Activated CD8-positive, alpha-beta memory T cell treated with anti-CD3 and anti-CD28 coated beads for 4 hours (primary cell): ENCODE measurements at places on chromosomes 5 and 9.

GRCh38 chr5:16759147-16759773 is 142.5 kb upstream of the RETREG1 start:
- no peak for DNase-seq

- DNase-seq: no peak
Observed at GRCh38 chr5:133845271-133845670, 123.2 kb downstream of the C5orf15 start.

DNA sequence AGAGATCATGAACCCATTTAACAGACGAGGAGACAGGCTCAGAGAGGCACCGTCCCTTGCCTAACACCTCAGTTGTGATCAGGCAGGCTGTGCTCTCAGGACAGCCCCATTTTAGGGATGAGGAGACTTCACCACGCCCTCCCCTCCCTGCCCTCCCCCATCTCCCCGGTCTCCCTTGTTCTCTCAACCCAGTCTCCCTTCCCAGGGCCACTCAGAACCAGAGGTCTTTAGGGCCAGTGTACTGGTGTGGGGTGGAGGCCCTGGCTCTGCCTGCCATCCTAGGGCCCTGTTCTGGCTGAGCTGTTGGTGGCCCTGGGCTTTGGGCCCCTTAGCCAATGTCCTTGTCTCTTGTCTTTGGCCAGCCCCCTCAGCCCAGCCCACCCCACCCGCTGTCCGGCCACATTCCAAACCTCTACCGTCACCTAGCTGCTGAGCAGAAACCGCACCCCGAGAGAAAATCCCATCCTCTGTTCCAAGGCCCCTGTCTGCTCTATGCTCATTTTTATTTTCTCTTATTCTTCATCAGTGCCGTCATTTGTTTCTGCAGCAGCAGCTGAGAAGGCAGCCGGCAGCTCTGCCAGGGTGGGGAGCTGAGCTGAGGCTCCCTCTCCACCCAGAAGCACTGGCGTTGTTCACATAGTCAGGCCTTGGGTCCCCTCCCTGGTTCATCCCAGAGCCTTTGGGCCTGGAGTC is 33.9 kb downstream of the OLFML2A start:
- DNase-seq: no peak

GRCh38 chr9:127937388-127938297 is at the start of gene DPM2:
Gene DPM2 (minus strand): TSS chr9:127937854. CDS start chr9:127937820, 34 bp downstream.
- DNase-seq: peak; percentile 78
